ENCODE measurements at places on chromosomes 11 and 22. TPM values are rescaled to one million over a fixed set of nuclear protein-coding genes. Genes with fewer than 3 reads are reported as not detected.

- no peaks in the 10 kb centered on the region for H3K36me3 ChIP-seq
- DNase-seq = no peak
- no peak overlapping the region for H3K27ac ChIP-seq
- H3K27me3 ChIP-seq = peaks cover 3% of the 10 kb centered on the region
- H3K4me3 ChIP-seq = no peak overlapping the region
- H3K4me1 ChIP-seq = no peaks in the 10 kb centered on the region
Observed at GRCh38 chr11:100484948-100485347, 202.1 kb upstream of the ARHGAP42 start.

GRCh38 chr22:31938296-31938695 lies 6.0 kb upstream of the YWHAH start:
- no peaks in the 10 kb centered on the region for H3K27me3 ChIP-seq
- no peak overlapping the region for H3K27ac ChIP-seq
- H3K4me1 ChIP-seq = no peaks in the 10 kb centered on the region
- no peaks in the 10 kb centered on the region for H3K36me3 ChIP-seq
- H3K4me3 ChIP-seq = no peak overlapping the region

TTLL12 gene
- 33.7 TPM for total RNA-seq

DNA sequence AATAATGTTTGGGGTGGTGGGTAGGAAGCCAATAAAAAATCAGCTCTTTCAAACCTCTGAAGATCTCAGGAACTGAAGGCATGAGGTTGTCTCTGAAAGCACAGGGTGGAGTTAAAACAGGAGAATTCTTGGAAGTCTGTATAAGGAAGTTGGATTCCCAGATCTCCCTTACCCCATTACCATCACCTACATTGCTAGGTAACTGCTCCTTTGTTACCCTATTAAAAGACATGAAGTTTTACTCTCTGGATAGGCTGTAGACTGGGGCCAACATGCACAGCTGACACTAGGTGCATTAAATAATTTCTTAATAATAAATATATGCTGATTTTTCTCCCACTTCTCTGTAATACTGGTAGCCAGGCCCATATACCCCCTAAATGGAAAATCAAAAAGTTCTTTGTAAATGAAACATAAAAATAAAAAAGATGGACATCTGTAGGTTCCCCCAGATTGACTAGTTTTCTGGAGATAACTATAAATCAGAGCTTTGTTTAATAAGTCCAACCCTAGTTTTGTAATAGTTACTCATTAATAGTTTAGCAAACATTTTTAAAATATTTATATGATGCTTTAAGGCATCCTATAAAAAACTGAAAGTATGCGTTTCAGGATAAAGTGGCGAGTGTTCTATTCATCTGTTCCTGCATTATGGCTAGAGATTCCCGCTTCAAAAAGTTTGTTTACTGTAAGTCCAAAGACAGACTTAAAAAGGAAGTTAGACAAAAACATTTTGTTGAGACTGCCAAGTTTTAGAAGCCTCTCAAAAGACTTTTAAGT lies 63.8 kb downstream of the KIF18A start:
- no peaks in the 10 kb centered on the region for H3K27me3 ChIP-seq
- H3K4me1 ChIP-seq = peaks cover 4% of the 10 kb centered on the region
- no peaks in the 10 kb centered on the region for H3K36me3 ChIP-seq
- no peak for DNase-seq
- H3K4me3 ChIP-seq = no peak overlapping the region

GRCh38 chr11:64652586-64653387 lies 61.8 kb downstream of the SLC22A12 start:
- H3K4me1 ChIP-seq = peaks cover 1% of the 10 kb centered on the region
- DNase-seq = peak; percentile 93
- peaks cover 3% of the 10 kb centered on the region for H3K27me3 ChIP-seq
- H3K27ac ChIP-seq = no peak overlapping the region
- no peak overlapping the region for H3K4me3 ChIP-seq
- H3K36me3 ChIP-seq = no peaks in the 10 kb centered on the region

- peaks cover 6% of the 10 kb centered on the region for H3K36me3 ChIP-seq
- H3K27me3 ChIP-seq = peaks cover 7% of the 10 kb centered on the region
- peak overlapping the region; percentile 83 for H3K27ac ChIP-seq
- peaks cover 27% of the 10 kb centered on the region for H3K4me1 ChIP-seq
Observed at GRCh38 chr22:19760951-19761724, 560 bp downstream of the TBX1 start.

DNA sequence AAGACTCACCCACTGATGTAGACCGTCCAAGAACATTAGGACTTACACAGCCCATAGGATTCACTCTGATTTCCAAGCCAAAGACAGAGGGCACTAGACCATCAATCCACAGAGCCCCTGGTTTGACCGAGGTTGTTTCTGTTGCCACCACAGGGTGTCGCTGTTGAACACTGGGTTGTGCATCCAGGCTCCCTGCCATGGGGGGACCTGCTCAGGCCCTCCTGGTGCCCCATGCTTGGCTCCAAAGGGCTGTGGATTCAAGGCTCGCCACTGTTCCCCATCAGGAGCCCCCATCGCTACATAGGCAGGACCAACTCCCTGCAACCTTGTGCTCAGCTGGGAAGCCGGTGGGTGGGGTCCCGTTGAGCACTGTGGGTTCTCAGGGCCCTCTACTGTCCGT lies 128.0 kb upstream of the ANO1 start:
- H3K27ac ChIP-seq = no peak overlapping the region
- H3K4me1 ChIP-seq = peaks cover 14% of the 10 kb centered on the region
- no peak for DNase-seq
- no peak overlapping the region for H3K4me3 ChIP-seq

All from osteocyte (in vitro differentiated cells).